CD8-positive, alpha-beta memory T cell (primary cell): ENCODE measurements at places on chromosomes 3 and 15. TPM values are rescaled to one million over a fixed set of nuclear protein-coding genes. Genes with fewer than 3 reads are reported as not detected.

RRP9 gene
- 87.0 TPM for total RNA-seq

LRRC34 gene
- 2.5 TPM for total RNA-seq

GRCh38 chr3:98778383-98778782, 15.2 kb downstream of the ST3GAL6 start:
- DNase-seq = no peak

DNA sequence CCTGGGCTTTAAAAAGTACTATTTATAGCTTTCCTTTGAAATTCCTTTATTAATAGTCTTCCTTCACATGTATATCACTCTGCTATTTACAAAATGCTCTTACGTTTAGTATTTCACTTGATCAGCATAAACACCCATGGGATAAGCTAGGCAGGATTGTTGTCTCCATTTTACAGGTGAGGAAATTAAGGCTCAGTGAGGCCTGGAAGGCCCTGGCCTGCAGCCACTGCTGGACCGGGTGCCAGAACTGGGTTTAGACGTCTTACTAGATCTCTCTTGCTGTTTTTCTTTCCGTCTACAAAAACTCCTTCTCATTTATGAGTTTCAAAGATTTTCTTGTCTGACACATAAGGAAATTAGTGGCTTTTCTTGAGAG, 236.4 kb downstream of the LPP start:
- DNase-seq = no peak

RHOV gene
- 0.24 TPM for total RNA-seq

SPSB4 gene
- total RNA-seq = not detected
